Inflammatory macrophage treated with lipopolysaccharide for 1 hour (primary cell): ENCODE measurements at places on chromosomes 13 and 19.

DNA sequence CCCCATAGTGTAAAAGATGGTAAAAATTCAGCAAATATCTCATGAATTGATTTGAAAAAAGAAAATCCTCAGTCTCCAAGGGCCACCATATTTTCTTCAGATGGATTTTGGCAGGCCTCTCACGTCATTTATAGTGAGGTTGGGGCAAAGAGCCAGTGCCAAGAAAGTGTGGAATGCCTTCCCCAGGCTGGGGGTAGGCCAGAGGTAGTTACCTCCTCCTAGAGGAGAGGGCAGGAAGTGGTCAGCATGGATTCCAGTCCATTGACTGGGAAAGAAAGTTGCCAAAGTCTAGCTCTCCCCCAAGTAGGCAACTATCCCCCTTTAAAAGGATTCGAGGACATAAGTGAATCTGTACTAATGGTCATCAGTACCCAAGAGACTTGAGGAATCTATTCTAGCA is 68.4 kb upstream of the KCTD4 start:
- no peak for DNase-seq

GRCh38 chr13:49935171-49936074 is 717 bp downstream of the SPRYD7 start:
- DNase-seq, result peak; percentile 78

- no peak for DNase-seq
These were observed 1567.3 kb downstream of the SLITRK5 start for GRCh38 chr13:89238496-89238895.

DNA sequence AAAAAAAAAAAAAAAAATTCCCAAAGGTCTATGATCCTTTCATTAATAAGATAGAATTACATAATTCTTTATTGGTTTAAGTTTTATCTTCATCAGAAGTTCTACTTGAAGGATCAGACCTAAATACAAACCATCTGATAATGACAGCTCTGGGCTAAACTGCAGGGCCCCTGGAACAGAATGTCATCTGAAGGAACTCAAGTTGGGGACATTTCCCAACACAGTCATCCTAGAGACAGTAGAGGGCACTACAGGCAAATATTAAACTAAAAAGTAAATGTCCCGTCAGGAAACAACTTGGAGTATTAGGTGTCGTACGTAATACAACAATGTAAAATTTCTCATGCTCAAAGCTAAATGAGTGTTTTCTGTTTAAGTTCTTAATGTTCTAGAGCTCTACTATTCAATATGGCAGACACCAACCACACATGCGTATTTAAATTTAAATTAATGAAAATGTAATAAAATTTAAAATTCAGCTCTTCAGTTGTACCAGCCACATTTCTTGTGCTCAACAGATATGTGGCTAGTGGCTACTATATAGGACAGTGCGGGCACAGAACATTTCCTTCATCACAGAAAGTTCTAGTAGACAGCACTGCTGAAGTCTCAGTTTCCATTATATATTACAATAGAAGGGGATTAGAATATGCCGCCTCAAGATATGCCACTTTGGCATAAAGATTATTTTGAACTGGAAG is 21.8 kb upstream of the NAXD start:
- peak; percentile 79 for DNase-seq

- peak; percentile 66 for DNase-seq
These were observed 821 bp downstream of the TDRD3 start for GRCh38 chr13:60397704-60398378.

DNA sequence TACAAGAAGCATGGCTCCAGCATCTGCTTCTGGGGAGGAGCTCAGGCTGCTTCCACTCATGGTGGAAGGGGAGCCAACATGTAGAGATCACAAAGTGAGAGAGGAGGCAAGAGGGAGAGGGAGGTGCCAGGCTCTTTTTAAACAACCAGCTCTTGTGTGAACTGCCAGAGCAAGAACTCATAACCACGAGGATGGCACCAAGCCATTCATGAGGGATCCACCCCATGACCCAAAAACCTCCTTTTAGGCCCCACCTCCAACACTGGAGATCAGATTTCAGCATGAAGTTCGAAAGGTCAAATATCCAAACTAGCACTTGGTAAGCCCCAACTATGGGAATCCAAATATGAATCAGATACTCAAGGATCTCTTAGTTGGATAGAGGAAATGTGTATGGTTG is 131.2 kb downstream of the RXFP2 start:
- DNase-seq, result no peak

- DNase-seq, result peak; percentile 18
These were observed 652 bp downstream of the POU4F1 start for GRCh38 chr13:78602561-78603239.

GRCh38 chr13:29991343-29991742 is 140.9 kb upstream of the UBL3 start:
- DNase-seq, result no peak

DNA sequence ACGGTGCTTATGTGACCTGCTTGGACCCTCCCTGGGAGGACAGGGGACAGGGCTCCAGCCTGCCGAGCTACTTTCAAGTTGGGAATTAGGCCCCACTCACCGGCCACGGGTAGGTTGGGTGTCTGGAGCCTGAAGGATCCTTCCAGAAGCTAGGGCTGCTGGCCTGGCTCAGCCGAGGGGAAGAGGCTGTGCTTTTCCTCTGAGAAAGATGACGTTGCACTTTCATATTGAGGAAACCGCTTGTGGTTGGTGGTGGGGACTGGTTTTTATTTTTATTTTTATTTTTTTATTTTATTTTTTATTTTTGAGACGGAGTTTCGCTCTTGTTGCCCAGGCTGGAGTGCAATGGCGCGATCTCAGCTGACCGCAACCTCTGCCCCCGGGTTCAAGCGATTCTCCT is at the start of gene TMEM150B:
TSS of gene TMEM150B (minus strand) at position 170 of the 400 bp plus-strand sequence. CDS start 4,305 bp downstream, outside the sequence.
- DNase-seq, result peak; percentile 73

DNA sequence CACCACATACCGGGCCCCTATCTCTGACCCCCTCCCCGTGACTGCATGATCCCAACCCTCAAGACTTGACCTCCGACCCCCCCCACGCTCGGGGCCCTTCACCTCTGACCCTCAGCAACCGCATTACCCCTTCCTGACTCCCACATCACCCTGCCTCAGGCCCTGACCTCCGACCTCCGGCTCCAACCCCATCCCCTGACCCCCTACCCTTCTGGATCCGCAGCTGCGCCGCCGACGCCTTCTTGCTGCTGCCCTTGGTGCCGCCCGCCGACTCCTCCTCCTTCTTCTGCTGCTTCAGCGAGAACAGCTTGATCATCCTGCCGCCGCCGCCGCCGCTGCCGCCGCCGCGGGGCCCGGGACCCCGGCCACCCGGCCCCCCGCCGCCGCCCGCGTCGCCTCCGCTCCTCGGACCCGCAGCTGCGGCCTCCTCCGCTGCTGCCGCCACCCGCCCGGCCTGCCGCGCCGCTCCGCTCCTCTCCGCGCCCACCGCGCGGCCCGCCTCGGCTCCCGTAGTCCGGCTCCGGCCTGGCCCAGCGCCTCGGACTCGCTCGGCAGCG is at the start of gene UBE2M:
TSS of gene UBE2M (minus strand) at position 546 of the 557 bp plus-strand sequence. CDS start at position 316, 230 bp downstream.
- DNase-seq, result peak; percentile 24

- DNase-seq, result peak; percentile 47
These were observed 15.7 kb downstream of the STK11 start for GRCh38 chr19:1220976-1221903.

DNA sequence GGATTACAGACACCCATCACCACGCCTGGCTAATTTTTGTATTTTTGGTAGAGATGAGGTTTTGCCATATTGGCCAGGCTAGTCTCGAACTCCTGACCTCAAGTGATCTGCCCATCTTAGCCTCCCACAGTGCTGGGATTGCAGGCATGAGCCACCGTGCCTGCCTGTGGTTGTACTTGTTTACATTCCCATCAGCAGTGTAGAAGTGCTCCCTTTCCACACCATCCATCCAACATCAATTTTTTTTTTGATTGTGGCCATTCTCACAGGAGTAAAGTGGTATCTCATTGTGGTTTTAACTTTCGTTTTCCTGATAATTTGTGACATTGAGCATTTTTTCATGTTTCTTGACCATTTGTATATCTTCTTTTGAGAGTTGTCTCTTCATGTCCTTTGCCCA is 1019.4 kb upstream of the SLC10A2 start:
- no peak for DNase-seq

DNA sequence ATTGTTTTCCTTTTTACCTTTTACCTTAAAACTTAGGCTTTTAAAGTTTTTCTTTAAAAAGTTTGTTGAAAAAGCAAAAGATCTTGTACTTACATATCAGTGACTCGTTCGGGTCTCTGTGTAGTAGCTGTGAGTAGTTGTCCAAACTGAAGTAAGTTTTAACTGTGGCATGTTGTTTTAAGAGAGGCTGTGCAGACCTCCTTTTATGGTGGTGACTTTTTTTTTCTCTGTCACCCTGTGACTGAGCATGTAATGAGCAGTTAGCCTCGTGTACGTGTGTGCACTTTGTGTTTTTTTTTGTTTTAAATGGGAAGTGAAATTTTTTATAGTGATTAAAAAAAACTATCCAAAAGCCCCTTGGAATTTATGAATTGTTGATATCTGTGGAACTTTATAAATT is at the start of gene GPR183:
TSS of gene GPR183 (minus strand) at position 153 of the 400 bp plus-strand sequence. CDS start 11,254 bp downstream, outside the sequence.
- peak; percentile 71 for DNase-seq

- DNase-seq, result no peak
These were observed 102.0 kb downstream of the SLITRK1 start for GRCh38 chr13:83780227-83780626.

- no peak for DNase-seq
These were observed 1.8 kb downstream of the PIP5K1C start for GRCh38 chr19:3698386-3698950.
